ENCODE measurements at places on chromosomes 11 and 22.

DNA sequence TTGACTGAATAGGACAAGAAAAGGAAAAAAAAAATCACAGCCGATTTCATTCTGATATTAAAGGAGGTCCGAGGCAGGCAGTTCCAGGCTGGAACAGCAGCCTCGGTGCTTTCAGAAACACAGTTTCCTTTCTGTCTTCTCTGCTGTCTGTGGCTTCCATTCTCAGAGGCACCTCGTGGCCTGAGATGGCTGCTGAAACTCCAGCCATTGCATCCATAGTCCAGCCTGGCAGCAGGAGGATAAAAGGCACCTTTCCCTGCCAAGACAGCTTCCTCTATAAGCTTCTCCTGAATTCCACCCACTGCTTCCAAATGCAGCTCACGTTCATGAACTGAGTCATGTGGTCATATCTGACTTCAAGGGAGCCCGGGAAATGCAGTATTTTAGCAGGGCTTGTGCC, 390.5 kb downstream of the TBC1D22A start:
- DNase-seq: no peak

DNA sequence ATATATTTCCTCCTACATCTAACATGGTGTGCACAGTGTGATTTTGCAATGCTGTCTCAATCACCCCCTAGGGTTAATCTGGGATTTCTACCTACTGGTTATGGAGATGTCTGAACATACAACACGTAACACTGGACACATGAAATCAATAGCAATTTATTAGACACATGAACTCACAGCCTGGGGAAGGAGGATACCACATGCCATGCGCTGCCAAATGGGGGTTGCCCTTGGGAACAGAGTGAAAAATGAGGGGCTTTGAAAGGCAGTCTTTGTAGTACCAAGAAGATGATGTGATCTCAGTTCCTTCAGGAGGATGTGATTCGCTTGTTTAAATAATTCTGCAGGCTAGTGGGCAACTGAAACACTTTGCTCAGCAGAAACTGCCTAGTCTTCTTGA, 253.6 kb upstream of the LRRC4C start:
- DNase-seq: no peak

DNA sequence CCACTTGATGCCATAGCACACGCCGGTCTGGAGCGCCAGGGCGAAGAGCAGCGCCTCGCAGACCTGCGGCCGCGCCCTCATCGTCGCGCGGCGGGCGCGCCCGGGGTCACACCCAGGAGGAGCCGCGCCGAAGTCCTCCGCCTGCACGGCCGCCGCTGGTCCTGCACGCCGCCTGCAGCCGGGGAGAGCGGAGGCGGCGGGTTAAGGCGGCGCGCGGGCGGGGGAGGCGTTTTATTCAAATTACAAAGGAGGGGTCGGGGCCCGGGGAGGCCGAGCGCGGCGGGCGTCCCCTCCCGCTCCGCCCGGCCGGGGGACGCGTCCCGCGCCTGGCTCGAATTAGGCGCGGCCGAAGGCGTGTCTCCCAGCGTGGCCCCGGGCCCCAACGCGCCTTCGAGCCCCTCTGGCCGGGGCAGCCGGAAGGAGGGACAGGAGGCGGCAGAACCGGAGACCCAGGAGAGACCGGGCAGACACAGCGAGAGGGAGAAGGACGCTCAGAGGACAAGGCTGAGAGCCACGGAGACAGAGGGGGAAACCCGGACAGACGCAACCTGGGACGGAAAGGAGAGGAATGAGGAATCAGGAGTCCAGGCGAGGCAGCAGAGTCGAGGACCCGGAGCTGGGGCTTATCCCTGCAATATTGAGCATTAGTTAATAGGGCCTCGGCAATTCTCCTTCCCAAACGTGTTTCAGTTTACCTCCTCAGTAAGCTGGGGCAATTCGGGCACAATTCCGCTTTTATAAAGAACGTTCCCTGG, at the start of gene WNT11:
WNT11 (minus strand) TSS at position 176 of the 755 bp plus-strand sequence; CDS start at position 81, 95 bp downstream.
- DNase-seq: no peak

DNA sequence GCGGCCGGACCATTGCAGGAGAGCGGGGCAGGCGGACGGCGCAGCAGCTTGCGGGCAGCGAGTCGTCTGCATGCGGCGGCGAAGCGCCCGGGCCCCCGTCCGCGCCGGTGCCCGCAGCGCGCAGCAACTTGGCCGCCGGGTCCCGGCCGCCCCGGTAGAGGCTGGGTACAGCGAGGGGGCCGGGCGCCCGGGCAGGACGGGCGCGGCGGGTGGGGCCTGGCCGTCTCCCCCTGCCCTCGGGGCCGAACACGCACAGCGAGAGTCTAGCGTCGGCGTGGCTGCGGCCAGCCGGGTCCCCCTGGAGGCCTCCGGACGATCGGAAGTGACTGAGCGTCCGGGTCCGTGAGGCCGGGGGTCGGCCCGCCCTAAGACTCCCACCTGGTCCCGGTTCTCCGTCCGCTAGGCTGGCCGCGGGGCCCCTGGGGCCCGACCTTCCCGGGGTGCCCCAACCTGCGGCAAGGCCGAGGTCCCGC, 775 bp upstream of the TRABD start:
- no peak for DNase-seq

GRCh38 chr22:18152519-18152918, 2.5 kb downstream of the USP18 start:
- DNase-seq: no peak

GRCh38 chr22:33883961-33884808, 36.1 kb downstream of the LARGE1 start:
- no peak for DNase-seq

DNA sequence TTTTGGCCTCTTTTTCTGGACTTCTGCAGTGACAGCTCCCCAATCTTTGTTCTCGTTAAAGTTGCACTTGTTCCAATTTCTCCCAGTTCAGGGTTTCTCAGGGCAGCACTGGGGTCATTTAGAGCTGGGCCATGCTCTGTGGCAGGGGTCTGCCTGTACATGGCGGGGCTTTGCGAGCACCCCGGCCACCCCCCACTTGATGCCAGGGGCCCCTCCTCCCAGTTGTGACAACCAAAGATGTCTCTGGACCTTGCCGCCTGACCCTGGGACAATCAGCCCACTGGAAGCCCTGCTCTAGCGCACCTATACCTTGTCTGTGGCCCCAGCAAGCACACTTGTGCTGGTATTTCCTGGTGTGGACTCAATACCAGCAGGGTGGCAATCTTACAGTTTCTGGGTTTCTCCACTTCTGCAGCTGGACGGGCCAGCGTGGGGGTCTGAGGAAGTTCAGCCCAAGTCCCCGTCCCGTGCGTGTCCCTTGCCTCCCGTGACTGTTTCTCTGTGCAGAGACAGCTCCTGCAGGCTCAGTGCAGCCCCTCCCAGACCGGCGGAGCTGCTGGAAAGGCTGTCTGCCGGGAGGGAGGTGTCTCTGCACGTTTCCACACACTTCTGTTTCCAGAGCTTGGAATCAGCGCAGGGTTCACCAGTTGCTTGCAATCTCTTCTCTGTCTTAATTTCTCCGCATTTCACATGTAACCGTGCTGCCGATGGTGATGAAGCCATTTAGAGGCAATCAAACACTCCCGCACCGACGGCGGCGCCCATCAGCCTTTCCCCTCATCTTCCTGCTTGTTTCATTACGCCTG, 1328.9 kb downstream of the BRD1 start:
- no peak for DNase-seq

GRCh38 chr11:6670202-6670830, 12.8 kb downstream of the MRPL17 start:
- DNase-seq: no peak

DNA sequence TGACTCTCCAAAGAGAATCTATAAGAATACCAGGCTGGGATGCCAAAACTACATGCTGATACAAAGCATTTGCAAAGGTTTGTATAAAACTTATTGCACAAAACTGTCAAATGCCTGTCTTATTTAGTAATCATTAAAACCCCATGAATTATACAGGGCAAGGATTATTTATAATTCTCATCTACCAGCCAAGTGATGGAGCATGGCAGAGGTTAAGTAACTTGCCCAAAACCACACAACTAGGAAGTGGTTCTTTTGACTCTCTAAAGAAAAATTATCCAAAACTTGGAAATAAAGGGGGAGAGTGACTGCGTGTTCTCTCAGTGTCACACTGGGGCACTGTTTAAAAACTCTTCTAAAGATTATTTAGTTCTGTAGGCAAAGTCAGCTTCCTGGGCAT, 17.4 kb upstream of the CLMP start:
- DNase-seq: no peak

DNA sequence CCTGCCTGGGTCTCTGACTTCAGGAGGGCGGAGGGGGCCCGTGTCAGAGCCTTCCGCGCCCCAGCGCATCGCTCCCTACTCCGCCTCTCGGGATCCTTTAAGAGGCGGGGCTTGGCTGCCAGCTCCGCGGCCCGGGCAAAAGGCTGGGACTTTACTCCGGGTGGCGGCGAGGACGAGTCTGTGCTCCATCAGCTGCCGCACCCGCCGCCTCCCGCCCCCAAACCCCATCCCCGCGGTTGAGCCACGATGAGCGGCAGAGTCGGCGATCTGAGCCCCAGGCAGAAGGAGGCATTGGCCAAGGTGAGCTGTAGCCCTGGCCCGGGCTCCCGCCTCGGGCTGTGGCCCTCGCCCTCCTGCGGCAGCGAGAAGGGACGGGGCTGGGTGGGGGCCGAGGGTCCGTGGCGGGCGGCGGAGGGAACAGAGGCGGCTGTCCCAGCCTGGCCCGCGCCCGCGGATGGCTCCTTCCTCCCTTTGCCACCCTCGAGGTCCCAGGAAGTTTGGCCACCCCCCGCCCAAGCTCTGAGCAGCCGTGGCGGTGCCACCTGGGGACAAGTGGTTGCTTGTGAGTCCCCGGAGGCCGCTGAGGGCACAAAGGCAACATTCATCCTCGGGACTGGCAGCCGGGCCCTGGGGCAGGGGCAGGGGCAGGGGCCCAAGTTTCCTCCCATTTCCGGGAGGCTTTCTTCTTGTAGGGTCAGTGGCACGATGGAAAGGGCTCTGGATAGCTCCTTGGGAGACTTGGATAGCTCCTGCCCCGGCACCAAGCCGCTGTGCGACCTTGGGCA, at the start of gene SEC14L2:
SEC14L2 (plus strand) TSS at position 148 of the 785 bp plus-strand sequence; CDS start at position 247, 99 bp downstream.
- DNase-seq: no peak

GRCh38 chr11:120532832-120533196, 21.3 kb downstream of the GRIK4 start:
- no peak for DNase-seq

DNA sequence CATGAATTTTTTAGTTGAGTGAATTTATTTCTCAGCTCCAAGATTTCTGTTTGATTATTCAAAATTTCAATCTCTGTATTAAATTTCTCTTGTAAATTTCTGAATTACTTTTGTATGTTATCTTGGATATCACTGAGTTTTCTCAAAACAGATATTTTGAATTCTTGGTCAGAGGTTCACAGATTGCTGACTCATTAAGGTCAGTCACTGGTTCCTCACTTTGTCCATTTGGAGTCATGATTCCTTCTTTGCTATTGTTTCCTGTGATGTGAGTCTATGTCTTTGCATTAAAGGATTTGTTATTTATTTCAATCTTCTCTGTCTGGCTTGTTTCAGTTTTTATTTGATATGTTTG, 10.2 kb upstream of the IL17RA start:
- no peak for DNase-seq

DNA sequence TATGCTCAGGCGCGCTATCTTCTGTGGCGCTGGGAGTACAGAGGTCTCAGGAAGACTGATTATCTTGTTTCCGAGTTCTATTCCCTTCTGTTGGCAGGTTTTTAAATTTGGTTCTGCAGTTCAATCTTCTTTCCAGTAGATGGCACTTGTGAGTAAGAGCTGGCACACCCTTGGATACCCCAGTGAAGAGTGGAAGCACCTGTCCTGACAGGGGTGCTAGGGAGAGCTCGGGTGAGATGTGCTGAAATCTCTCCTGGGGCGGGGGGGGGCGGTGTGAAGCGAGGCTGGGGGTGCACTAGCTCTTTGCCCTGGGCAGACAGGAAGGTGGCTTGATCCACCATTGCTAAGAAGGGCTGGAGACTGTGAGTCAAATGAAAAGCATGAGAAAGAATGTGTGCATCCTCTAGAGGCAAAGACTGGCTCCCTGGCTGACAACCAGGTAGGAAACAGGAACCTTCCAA, 679.9 kb upstream of the CCDC179 start:
- no peak for DNase-seq

DNA sequence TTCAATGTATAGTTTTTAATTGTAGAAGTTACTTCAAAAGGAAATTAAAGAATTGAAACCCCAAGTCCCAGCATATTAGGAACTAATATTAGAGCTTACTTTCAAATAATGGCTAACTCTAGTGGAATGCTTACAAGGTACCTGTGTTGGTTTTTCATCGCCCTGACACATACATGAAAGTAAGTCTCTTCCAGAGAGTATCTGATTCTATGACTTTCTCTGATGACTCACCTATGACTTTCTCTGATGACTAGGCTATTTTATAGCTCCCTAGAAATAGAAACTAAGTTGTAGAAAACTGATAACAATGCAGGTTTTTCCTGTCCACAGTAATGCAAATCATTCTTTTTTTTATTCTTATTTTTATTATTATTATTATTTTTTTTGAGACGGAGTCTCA, 33.6 kb upstream of the MMP7 start:
- DNase-seq: no peak

DNA sequence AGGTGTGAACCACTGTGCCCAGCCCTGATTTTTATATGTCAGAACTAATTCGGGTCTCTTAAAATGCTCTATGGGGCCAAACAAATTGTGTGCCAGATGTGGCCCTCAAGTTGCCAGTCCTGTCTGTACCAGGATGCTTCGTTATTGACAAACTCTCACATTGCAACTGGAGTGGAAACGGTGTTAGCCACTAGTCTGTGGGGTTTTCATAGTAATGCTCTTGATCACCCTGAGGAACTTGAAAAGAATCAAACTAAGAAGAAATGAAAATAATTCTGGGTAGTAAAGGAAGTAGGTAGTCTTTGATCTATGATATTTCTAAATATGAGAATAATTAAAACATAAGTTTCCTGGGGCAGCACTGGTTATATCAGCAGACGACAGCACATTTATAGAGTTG, 67.3 kb upstream of the ADSL start:
- no peak for DNase-seq

DNA sequence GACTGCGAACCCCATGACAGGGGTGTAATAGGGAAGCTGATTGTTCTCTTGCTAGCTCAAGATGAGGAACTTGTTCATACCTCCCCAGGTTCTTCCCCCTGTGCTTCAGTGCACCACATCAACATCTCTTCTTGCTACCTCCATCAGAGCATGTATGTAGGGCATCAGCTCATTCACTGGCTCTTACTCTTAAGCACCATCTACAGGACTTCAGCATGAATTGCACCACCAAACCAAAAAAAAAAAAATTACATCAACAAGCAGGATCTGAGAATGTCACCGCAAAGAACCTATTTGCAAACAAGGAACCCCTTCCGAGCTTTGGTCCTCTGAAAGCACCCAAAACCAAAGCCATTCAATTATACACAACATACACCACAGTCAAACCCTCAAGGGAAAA, 2226.5 kb upstream of the RAG2 start:
- DNase-seq: no peak

- no peak for DNase-seq
Measured at GRCh38 chr11:72832301-72833082, 18.3 kb downstream of the ATG16L2 start.

DNA sequence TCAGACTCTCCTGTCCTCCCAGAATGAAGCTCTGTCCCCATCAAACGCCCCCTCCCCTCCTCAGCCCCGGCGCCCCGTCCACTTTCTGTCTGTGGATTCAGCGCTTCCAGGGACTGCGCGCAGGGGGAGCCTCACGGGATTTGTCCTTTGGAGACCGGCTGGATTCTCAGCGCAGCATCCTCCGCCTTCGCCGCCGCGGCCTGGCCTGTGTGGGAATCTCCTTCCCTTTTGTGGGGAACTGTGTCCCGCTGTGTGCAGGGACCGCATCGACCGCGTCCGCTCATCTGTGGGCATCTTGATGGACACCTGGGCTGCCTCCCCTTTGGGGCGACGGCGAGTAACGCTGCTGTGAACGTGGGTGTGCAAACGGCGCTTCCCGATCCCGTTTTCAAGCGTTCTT, 1.1 kb upstream of the SCT start:
- DNase-seq: no peak

GRCh38 chr22:44661070-44661469, 40.9 kb upstream of the PRR5 start:
- DNase-seq: no peak

Measured in omental fat pad (tissue), 4 donors.